Stimulated activated CD4-positive, alpha-beta T cell treated with anti-CD3 and anti-CD28 coated beads, Interleukin-4, amount 100 ng/mL, for 24 hours (primary cell): ENCODE measurements at places on chromosomes 7 and 10.
A peak's percentile ranks its signal among the peaks of the same experiment; 100 is the strongest.

GRCh38 chr7:107167483-107168232 lies 1.1 kb upstream of the HBP1 start:
- DNase-seq: peak; percentile 75

DNA sequence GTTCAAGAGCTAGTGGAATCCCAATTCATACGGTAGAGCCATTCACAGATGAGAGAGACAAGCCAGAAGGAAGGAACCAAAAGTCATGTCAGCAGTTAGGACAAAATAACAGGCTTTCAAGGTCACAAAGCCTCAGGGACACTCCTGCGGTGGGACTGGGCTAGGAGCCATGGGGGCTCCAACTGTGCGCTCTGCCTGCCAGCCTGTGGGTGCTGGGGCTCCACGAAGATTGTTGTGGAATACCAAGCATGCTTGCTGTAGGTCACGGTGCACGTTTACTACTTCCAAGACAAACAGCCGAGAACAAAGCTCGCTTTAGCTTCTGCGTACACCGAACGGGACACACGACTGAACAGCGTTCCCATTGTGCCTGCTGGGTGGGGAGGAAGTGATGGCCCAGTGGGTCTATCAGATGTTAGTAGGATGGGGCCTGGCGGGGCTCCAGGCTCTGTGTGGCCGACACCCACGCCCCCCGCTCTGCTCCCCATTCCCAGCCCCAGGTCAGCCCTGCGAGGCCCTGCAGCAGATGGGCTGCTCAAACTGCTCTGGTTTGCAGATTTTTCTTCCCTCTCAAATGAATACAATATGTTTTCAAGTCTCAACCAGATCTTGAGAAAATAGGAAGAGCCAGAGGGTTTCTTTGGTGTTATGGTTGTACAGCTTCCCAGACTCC lies 158.9 kb downstream of the EGFR start:
- no peak for DNase-seq

- DNase-seq: peak; percentile 22
These were observed 12.2 kb upstream of the REPIN1 start for GRCh38 chr7:150356265-150356897.

GRCh38 chr10:18666810-18667209 lies 7.6 kb downstream of the ARL5B start:
- no peak for DNase-seq
